ENCODE measurements at places on chromosomes 5 and 9. TPM values are rescaled to one million over a fixed set of nuclear protein-coding genes. Genes with fewer than 3 reads are reported as not detected.

The GPR21 gene
- total RNA-seq = 3.1 TPM

The TAF11L5 gene
- total RNA-seq = not detected

The DELE1 gene
- 78.0 TPM for total RNA-seq

DNA sequence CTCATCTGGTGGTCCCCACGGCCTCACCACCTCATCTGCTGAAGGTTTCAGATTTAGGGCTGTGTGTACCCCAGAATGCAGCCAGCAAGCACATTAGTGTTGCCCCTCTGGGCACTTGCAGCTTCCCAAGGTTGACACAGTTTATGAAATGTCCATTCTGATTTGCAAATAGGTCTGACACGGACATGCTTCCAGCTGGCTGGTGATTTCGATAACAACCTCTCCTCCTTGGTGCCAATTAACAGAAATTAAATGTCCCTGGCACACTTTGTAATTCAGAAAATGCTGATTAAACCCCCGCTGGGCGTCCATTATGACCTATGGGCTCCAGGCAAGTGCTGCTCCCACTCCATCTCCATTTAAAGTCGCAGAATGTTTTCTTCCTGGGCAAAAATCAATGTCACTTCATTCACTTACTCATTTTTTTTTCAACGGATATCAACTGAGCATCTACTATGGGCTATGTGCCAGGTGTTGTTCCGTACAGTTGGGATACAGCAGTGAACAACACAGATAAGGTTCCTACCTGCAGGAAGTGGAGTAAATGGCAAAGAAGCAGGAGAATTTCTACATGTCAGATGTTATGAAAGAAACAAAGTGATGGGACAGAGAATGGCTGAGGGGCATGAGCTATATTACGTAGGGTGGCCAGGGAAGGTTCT lies 32.0 kb downstream of the PLAC8L1 start:
- DNase-seq = no peak

GRCh38 chr5:27083449-27084415 lies 45.3 kb upstream of the CDH9 start:
- DNase-seq = no peak

DNA sequence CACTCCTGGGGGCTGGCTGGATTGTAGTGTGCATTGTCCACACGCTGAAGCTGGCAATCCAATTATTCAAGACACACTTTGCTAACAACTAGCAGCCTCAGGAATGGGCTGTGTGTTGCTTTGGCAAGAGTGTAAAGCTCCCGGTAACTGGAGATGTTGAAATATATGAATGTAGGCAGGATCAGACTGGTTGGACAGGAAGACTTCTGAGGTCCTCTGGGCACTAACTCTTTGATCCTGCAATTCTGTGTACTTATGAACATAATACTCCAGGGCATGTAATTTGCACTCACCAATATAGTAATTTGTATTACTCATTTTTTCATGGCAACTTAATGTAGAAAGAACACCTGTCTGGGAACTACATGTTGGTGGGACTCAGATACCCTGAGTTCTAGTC lies 106.7 kb upstream of the SLC28A3 start:
- DNase-seq = no peak

DNA sequence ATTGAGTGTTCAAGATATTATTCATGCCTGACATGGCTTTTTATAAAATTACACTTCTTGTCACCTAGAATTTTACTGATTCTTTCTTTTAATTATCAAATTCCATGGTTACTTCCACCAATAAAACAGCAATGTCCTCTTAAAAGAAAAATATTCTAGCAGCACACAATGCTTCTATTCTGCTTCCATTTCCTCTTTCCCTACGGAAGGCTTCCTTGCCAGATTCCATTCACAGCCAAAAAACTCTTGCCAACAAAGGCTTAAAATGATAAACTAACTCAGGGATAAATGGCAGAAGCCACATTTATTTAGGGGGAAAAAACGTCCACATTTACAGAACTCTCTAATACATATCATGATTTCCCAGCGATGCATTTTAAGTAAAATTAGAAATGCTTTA lies 111.6 kb downstream of the CTNND2 start:
- no peak for DNase-seq

- DNase-seq = no peak
These were observed 35.1 kb downstream of the CDH10 start for GRCh38 chr5:24609706-24610105.

GRCh38 chr9:86589730-86590129 lies 235.5 kb upstream of the TUT7 start:
- DNase-seq = no peak

DNA sequence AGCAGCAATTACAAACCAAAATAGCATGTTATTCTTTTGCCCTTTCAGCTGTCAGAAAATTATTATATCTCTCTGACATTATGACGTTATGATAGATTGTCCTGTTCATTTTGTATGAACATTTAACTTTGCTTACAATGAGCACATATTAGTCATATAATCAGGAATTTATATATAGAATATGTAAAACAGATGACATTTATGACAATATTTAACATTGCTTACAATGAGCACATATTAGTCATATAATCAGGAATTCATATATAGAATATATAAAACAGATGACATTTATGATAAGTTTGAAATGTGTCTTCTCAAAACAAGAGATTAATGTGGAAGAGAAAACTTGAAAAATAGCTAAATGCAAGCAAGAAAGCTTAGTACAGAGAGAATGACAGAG lies 1180.2 kb downstream of the CDH12 start:
- no peak for DNase-seq

DNA sequence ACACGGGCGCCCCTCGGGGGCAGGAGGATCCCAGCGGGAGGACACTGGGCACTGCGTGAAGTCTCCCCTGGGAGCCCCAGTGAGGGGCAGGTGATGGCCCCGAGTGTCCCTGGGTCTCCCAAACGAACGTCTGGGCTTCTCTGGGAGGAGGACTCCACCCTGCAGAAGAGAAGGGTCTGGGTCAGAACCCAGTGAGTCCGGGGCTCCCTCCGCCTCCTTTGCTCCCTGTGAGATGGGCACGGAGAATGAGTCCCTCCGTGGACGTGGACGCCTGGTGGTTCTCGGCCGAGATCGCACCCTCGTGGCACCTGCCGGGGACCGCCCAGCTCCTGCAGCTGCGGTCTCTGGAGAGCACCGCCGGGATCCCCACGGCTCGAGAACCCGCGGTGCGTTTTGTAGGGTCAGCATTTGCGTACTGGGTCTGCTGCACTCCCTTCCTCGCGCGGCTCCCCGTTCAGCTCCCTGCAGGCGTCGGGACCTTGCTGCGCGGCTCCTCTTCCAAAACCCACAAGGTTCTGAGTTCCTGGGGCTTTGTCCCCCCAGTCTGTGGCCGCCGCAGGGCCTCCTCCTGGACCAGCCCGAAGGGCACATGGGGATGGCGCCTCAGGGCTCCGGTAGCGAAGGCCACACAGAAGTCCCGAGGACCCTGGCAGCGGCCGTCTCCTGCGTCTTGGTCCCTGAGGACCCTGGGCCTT lies 10.2 kb upstream of the CEP72 start:
- no peak for DNase-seq

DNA sequence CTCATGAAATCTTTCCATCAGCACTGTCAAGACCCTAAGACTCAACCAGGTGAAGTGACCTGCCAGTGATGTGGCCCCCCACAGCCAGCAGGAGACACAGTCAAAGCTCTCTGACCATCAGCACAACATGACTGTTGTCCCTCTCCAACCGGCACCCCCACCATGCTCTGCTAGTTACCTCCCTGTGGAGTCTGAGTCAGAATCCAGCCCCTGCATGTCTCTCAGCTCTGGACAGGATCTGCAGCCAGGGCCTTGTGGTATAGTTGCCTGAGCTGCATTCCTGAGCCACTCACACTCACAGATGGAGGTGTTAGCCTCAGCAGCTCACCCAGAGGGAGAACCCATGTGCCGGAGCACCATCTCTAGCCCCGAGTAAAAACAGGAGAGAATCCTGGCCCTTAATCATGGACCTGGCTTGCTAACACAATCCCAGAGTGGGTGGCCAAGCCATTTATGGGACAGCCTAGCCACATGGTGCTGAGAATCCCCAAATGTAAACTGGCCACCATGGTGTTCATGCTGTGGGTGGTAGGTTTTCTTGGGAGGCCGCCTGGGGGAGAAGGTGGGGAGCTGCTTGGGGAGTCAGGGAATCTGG lies 237.8 kb downstream of the PAPPA start:
- DNase-seq = no peak

GRCh38 chr9:124662561-124662960 lies 108.5 kb downstream of the NR6A1 start:
- DNase-seq = no peak

GRCh38 chr5:179327021-179327735 lies 18.1 kb downstream of the ADAMTS2 start:
- no peak for DNase-seq
